NCI-H69 (cell line): ENCODE measurements at places on chromosomes 6 and 20.

- peak; percentile 32 for DNase-seq
Measured at GRCh38 chr6:38773338-38773737, 58.2 kb downstream of the DNAH8 start.

DNA sequence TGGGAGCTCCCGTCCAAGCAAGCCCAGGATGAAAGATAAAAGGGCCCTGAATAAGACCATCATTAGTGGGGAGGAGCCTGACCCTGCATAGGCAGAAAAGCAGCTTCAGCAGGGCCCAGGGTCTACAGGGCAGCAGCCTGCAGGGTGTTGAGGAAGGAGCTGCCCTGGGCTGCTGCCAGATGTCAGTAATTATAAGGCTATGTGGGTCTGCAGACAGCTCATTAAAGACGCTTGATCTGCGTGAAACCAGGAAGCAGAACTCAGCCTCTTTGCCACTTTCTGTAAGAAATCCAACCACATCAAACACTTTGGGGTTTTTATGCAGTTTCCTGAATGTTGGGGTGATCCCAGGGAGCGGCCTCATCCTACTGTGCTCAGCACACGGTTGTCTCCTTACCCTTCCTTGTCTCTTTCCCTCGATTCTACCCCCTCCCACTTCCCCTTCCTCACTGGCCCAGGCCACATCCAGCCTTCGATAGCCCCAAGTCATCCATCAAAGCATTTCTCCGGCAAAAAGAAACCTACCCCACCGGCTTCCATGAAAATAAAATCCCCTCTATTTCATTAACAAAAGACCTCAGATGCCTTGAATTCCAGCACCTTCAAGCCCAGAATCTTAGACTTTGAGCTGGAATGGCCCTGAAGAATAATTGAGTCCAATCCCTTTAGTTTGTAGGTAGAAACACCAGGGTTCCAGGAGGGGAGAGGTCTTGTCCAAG is 1.0 kb upstream of the TGM6 start:
- peak; percentile 88 for DNase-seq

GRCh38 chr20:4154958-4155411 is 139.6 kb upstream of the RNF24 start:
- DNase-seq, result no peak

DNA sequence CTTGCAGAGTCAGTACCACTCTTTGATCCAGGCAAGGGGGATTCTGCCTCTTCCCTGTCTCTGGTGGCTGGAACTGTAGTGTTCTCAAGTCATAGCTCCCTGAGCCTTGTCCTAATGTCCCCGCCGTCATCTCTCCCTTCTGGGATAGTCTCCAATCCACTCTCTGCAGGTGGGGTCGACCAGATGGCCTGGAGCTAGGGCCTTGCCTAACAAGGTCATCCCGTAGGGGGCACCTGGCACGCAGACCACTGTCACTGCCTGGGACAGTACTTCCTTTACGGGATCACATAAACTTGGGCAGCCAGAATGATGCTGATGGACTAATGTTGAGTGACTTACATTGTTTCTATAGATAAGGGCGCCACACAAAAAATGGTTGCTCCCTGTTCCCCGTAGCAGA is 118.9 kb upstream of the SLC22A23 start:
- no peak for DNase-seq

GRCh38 chr20:25277051-25277801 is 29.3 kb downstream of the PYGB start:
- DNase-seq, result no peak

DNA sequence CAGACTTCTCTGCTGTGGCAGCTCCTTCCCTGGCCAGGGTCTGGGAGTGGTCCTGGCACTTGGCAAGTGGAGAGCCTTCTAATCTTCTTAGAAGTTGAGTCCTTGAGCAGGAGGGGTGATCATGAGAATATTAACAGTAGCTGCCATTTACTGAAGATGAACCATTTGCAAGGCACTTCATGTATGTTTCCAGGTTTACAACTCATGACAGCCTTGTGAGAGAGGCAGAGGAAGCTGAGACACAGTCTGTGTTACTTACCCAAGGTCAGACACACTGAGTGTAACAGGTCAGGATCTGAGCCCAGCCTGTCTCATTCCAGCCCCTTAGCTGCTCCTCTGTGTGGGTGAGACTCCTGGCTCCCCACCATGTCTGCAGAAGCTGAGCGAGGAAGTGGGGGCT is 45.5 kb upstream of the SRF start:
- peak; percentile 55 for DNase-seq

DNA sequence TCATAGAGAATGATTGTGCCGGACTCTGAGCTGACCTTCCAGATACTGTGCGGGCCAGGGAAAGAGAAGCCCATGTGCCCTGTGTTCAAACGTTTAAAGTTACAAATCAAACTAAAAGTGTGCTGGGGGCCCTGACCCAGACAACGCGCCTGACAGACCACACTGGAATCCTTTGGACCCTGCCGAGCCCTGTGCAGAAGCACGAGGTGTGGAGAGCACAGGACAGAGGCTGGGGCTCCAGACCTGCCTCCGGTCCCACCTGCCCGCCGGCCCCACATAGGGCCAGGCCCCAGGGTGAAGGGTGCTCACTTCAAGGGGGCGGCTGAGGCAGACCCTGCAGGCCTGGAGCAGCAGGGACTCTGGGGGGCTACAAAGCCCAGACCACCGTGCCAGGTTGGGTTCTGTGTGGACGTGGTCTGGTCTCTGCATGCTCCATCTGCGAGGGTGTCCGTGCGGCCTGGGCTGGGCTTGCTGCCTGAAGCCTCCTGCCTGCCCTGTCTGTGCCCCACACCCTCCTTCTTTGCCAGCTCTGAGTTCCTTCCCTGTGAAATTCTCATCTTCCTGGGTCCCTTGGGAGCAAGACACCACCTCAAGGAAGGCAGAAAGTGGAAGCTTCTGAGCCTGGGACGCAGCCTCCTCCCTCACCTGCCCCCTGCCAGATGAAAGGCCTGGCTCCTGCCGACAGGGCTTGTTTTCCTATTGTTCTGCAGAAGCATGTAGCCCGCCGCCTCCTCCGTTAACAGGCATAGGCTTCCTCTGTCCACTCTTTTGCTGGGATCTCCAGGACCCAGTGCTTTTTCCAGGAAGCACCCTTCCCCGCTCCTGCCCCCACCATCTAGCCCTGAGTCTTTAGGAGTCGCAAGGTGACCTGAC is 186.2 kb downstream of the ERMARD start:
- no peak for DNase-seq
